Stimulated activated CD4-positive, alpha-beta T cell treated with anti-CD3 and anti-CD28 coated beads, Interleukin-1b, Interleukin-23, amount 100 ng/mL, for 1 hour (primary cell): ENCODE measurements at places on chromosomes 7 and 10.

GRCh38 chr10:124146483-124146882 lies 53.1 kb upstream of the CHST15 start:
- DNase-seq: no peak

DNA sequence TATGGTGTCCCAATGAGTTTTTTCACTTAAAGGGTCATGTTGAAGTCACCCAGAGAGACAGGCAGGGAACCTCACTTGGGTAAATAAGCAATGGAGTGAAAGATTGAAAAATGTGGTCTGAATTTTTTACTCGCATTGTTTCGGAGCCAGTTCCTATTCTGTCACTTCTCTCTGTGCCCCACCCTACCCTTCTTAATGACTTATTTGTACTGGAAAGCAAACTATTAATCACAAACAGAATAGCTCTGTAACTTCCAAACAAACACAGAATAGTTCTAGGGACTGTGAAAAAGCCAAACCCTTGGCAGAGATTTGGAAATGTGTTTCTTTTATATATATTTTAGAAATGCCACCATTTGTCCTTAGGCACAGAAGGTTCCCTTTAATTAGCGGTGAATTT lies 76.0 kb downstream of the LRMDA start:
- no peak for DNase-seq

DNA sequence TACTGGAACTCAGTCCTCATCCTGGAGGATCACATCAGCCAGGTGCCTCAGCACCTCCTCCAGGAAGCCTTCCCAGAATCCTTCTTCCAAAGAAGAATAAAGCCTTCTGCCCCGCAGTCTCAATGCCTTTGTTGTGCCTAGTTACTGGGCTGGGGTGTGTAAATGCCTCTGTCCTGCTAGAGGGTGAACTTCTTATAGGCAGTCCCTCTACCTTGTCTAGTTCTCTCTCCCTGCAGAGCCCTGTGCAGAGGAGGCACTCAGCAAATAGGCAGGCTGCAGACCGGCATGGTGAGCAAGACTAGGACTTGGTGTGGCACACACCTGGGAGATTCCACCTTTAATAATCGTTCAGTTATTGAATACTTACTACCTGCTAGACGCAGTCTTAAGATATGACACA lies 104.7 kb upstream of the PCBD1 start:
- no peak for DNase-seq

DNA sequence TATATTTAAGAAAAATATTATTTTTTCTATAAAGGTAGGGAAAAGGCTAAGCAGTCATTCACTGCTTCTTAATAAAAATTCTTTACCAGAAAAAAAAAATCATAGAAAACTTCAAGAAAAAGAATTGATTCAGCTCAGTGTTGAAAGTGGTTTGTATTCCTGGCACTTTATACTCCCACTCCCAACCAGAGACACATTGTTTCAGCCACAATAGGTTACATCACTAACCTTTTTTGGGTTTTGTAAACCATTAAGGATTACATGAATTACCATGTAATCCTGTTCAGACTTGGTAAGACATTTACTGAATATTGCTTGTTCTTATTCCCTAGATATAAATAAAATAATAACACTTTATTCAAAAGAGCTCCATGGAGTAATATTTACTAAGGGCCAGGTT lies 46.6 kb downstream of the MINPP1 start:
- DNase-seq: no peak

DNA sequence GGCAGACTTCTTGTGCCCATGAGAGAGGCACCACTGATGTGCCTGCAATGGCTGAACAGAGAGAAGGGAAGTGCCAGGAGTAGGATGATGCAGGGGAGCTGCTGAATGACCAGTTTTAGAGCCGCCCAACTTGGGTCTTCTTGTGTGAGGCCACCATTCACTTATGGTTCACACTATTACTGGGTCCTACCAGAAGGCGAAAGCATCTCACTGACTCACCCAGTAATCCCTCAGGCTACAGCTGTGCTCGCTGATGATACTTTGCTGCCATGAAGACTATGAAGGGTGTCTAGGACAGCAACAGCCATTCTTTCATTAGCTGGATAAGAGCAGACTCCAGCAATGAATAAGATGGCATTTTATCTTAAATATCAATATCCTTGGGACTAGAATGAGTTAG lies 47.6 kb downstream of the PLXNA4 start:
- no peak for DNase-seq

DNA sequence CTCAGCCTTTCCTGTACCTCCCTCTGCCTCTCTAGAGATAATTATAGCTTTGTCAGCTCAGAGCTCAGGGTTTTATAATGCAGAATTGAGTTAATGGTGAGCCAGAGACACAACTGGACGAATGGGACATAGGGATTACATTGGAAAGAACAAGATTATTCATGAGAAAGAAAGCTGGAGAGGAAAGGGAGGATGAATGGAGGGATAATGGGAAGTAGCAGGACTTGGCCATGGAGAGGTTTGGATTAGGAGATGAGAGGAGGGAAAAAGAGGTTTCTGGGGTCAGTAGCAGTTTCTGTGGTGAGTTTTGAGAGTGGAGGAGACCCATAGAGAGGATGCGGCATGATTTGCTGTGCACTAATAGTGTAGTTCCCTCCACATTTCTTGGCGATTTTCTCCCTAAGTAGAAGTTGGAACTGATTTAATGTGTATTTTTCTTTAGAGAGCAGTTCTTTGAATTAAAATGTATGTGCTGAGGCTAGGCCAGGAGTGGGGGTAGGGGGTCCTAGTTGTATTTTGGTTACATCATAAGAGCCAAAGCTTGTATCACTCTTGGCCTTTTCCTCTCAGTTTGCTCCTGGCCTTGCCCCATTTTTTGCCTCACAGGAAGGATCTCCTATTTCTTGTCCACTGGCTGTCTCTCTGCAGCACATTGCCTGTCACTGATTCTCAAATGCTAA lies 107.4 kb downstream of the MKX start:
- DNase-seq: no peak

- DNase-seq: no peak
Observed at GRCh38 chr7:156234666-156235494, 405.7 kb upstream of the RNF32 start.

DNA sequence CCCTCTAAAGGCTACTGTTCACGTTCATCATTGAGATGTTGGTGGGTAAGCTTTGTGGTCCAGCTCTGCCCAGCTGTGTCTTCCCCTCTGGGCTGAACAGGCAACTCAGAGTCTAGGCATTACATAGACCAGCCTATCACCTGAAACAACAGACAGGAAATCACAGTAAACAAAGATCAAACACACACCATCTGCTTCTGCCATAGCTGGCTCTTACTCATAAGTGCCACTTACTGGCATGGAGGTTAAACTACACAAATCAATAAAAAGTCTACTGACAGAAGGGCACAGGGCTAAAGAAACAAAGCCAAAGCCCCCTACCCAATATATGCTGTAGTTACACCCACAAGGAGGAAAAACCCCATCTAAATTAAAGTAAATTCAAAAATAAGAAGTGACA lies 35.0 kb downstream of the SEPTIN14 start:
- DNase-seq: no peak

- no peak for DNase-seq
Observed at GRCh38 chr7:110909117-110909516, 181.8 kb upstream of the LRRN3 start.

GRCh38 chr7:47441796-47442604 lies 139.9 kb downstream of the TNS3 start:
- no peak for DNase-seq

- no peak for DNase-seq
Observed at GRCh38 chr7:116169060-116169459, 41.3 kb upstream of the TES start.

GRCh38 chr7:69845721-69846495 lies 247.6 kb downstream of the AUTS2 start:
- no peak for DNase-seq
